ENCODE measurements at places on chromosomes 12 and 14. TPM values are rescaled to one million over a fixed set of nuclear protein-coding genes. Genes with fewer than 3 reads are reported as not detected.

Gene TAS2R46
- polyA plus RNA-seq = not detected

Gene CCDC88C
- 16.5 TPM for polyA plus RNA-seq

Gene LRP1-AS
- polyA plus RNA-seq = not detected

Gene BCAT1
- 20.5 TPM for polyA plus RNA-seq

Gene PZP
- 0.61 TPM for polyA plus RNA-seq

Gene ZC2HC1C
- polyA plus RNA-seq = 2.7 TPM

Gene OR4E2
- not detected for polyA plus RNA-seq

Gene ZNF385A
- 17.9 TPM for polyA plus RNA-seq

Gene NRL
- 2.7 TPM for polyA plus RNA-seq

Gene GALNT8
- 0.09 TPM for polyA plus RNA-seq

Gene ESR2
- polyA plus RNA-seq = 0.11 TPM

Gene GPR84
- polyA plus RNA-seq = 76.1 TPM

Gene DTX1
- 1.3 TPM for polyA plus RNA-seq

DNA sequence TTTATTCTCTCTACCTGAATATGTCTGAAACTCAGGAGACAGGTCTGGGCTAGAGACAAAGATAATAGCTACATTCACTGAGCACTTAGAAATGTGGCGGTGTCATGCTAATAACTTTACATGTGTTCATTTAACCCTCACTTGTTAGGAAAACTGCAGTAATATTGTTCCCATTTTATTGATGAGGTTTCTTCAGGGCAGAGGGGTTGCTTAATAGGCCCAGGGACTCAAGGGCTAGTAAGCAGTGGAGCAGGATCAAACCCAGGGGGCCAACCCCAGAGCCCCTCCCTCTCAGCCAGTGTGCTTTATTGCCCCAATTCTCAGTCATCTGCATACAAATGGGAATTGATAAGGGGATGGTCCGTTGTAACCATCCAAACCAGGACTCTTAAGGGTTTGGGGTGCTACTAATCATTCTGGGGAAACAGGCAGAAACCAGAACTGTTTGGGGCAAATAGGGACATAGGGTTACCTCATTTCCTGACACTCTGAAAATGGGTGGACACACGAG lies 142.8 kb upstream of the AMIGO2 start:
- DNase-seq = no peak

GRCh38 chr12:98319716-98320425 lies 195.5 kb upstream of the TMPO start:
- DNase-seq = peak; percentile 62

- DNase-seq = no peak
These were observed 78.4 kb downstream of the NTF3 start for GRCh38 chr12:5510251-5510805.

GRCh38 chr12:6632026-6632983 lies 3.5 kb downstream of the LPAR5 start:
- no peak for DNase-seq

- DNase-seq = peak; percentile 46
These were observed 3.8 kb downstream of the BCDIN3D start for GRCh38 chr12:49838973-49839633.

DNA sequence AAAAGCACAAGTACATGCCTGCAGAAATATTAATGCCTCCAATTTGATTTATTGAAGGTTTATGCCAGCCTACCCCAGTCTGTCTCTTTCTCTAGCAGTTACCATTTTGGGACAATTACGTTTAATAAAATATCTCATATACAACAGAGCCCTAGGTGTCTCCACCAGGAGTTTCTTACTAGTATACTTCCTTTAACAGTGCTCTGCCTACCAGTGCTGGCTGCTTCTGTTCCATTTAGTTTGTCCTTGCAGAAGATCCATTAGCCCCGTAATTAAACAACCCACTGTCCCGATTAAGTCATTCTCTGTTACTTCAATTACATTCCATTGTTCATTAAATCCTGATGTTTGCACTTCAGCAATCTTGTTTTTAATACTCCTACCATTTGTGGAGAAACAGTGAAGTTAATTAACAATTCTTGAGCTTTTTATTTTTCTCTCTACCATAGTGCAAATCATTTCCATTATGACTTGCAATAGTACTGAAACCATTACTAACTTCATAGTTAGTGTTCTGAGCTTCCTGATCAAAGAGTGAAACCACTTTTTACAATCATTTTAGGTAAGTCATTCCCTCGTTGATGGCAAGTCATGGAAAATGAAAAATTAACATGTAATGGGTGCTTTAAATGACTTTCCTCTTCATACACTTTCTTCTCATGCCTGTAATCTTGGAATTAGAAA lies 121.1 kb downstream of the PLXNC1 start:
- no peak for DNase-seq

GRCh38 chr12:121093487-121093891 lies 39.2 kb upstream of the P2RX7 start:
- DNase-seq = no peak

GRCh38 chr14:73888460-73888725 lies 1.7 kb downstream of the ZNF410 start:
- DNase-seq = no peak

GRCh38 chr14:67547224-67547780 lies 14.2 kb downstream of the PLEKHH1 start:
- no peak for DNase-seq

DNA sequence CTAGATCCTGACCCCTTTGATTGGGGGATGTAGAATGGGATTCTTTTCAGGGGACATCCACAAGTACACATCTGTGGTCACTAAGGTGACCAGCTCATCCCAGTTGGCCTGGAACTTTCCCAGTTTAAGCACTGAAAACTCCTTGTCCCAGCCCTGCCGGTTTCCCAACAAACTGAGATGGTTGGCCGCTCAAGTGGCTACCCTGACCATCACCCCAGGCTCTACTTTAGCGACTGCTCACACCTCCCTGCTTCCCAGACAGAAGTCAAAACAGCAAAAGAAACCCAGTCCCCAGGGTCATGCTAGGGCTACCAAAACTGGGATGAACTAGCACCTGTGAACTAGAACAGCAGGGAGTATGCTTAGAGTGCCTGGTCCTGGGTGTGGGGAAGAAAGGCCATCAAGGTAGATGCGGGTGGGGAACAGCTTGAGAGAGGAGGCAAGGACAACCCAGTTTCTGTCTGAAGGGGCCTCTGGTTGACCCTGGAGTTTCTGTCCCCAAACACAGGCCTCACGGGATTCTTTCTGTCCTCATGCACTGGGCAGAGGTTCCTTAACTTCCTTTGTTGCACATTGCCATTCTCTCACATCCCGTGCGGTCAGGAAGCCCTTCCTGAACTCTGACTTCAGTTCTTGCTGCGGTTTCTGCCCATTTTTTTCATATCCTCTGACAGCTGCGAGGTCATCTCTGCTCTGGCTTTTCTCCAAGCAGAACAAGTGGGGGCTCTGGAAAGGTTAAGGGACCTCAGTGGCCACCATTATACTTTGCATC lies 1.6 kb downstream of the LTB4R start:
- DNase-seq = peak; percentile 31

GRCh38 chr12:120710031-120710804 lies at the start of gene UNC119B:
Gene UNC119B, plus strand, starts transcription at chr12:120710458. Its CDS starts 17 bp downstream, at chr12:120710475.
- peak; percentile 75 for DNase-seq

DNA sequence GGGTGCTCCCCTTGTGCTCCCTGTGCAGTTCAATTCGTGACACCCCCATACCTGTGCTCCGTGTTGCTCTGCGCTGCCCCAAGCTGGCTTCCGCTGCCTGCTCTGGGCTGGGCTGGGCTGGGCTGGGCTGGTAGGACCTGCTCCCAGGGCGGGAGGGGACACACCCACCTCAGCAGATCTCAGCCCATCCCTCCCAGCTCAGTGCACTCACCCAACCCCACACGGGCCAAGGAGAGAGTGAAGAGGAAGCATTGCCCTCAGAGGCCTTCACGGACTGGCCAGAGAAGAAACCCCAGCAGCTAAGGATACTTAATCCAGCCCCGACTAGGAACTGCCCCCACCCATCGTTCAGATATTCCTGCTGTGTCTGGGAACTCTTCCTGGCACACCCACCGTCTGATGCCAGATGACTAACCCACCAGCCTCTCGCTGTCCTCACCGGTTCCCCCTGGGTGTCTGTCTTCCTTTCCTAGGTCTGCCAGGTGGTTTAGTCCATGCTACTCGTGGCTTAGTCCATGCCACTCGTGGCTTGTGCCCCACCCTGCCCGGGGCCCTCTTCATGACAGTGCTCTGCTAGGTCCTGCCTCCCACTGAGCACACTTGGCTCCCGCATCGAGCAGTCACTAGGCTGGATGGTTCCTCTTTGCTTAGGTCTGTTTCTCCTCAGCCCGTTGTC lies at the start of gene LPAR5:
LPAR5 (minus strand) TSS at position 104 of the 676 bp plus-strand sequence. CDS start 14,711 bp downstream, outside the sequence.
- no peak for DNase-seq

DNA sequence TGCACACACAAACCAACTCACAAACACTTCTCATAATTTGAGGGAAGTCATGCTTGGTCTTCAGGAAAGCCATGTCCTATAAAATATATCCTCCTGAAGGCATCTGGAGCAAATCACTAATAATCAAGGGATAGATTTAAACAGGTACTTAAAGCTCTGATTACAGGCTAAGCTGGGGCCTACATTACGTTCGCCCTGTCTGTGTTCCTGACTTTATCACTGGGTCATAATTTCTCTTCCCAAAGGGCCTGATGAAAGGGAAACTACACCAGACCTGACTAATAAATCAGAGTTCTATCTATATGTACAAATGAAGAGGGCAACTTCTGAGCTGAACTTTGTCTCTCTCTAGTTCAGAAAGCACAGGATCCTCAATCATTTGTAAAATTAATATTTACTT lies 43.9 kb upstream of the RASSF8 start:
- DNase-seq = no peak

DNA sequence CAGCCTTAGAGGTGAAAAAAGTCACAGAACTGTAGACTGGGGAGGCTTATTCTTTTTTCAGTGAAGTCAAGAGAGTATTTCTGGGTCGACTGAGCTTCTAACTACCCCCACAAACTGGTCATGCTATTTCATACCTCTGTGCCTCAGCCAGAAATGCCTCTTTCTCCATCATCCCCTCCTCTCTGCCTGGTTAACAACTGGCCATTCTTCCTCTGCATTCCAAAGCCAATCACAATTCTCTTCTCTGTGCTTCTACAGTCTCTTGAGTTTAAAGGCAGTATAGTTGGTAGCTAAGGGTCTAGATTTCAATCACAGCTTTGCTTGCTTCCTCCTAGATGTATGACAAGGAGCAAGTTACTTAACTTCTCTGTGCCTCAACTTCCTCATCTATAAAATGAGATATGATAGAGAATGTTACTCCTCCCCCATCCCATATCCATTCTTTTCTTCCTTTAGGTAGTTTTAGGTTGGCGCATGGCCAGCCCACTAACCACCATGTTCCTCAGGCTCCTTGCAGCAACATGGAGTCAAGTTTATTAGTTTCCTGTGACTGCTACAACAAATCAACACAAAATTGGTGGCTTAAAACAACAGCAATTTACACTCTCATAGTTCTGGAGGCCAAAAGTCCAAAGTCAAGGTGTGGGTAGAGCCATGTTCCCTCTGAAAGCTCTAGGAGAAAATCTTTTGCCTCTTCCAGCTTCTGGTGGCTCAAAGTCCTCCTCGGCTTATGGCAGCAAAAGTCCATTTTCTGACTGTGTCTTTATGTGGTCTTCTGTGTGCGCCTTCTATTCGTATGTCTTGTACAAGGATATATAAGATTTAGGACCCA lies 62.5 kb downstream of the ITPR2 start:
- DNase-seq = no peak

DNA sequence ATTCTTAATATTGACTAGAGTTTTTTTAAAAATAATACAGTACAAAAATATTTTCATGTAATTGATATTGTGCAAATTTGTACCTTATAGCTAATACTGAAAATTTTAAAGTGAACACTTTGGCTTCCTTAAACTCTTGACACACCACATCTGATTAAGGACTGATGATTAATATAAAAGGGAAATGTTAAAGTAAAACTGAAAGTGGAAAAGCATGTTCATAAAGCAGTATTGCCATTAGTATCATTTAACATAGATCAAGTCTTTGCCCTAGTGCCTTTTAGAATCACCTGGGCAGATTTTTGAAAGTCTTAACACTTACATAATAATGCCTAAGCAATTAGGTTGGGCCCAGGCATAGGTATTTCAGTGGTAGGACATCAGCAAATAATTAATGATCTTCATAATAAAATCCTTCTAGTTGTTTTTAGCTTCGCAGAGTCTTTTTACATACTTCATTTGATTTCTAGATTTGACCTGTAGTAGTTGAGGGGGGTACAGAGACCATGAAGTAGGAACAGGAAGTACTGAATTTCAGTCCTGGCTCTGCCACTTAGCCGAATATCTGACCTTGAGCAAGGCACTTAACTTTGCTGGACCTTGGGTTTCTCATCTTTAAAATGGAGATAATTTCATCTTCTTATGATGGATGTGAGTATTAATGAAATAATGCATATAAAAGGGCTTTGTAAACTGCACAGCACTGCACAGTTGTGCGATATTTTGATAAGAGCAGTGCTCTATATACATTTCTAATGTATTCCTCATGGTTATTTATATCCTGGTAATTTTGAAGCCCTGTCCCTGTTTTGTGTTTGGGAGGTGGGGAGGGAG lies 43.7 kb downstream of the MARK3 start:
- no peak for DNase-seq

- peak; percentile 87 for DNase-seq
These were observed 150.8 kb downstream of the TTC7B start for GRCh38 chr14:90665321-90666000.

- DNase-seq = no peak
These were observed 47.7 kb upstream of the PTPRO start for GRCh38 chr12:15274561-15274967.

GRCh38 chr12:2336409-2336829 lies 283.6 kb downstream of the CACNA1C start:
- DNase-seq = no peak

GRCh38 chr12:68943848-68944247 lies 10.9 kb upstream of the CPM start:
- DNase-seq = peak; percentile 27

- DNase-seq = peak; percentile 62
These were observed 4.6 kb upstream of the LRP1-AS start for GRCh38 chr12:57151741-57152630.

DNA sequence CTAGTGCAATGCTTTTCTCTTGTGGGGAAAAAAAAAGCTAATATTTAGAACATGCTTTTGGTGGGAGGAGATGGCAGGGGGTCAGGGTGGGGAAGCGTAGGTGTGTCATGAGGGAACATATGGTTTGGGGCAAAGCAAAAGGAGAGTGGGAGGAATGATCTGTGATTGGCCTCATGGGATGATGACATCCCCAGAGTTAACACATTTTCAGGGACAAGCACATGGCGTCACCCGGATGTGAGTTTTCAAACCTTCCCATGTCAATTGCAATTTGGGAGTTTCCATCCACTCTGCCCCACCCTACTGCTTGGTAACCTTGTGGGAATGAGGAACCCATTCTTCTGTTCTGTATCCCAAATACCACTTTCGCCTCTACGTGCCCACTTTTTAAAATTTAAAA lies 164.2 kb downstream of the SSPN start:
- no peak for DNase-seq

- DNase-seq = no peak
These were observed 250.5 kb upstream of the ATP2B1 start for GRCh38 chr12:89959179-89959578.

DNA sequence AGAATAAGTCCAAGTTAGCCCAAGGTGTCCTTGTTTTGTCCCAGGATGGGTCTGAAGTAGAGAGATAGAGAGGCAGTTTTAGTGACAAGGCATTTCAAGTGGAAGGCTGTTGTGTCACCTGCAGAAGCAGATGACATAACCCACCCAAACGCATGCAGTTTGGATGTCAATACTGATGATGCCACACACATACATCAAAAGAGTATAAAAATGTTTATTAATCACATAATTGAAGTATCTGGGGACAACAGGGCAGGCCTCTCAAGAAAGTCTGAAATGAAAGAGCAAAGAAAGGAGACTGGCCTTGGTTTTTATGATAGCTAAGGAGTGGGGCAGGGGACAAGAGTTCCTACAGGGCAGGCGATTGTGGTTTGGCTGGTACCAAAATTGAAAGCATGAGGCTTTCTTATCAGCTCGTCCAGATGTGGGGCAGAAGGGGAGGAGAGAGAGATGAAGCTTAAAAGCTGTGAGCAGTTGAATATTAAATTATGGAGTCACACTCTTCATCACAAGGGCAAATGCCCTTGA lies 78.4 kb upstream of the TSPAN8 start:
- DNase-seq = no peak
